ENCODE measurements at places on chromosomes 5 and 9.

DNA sequence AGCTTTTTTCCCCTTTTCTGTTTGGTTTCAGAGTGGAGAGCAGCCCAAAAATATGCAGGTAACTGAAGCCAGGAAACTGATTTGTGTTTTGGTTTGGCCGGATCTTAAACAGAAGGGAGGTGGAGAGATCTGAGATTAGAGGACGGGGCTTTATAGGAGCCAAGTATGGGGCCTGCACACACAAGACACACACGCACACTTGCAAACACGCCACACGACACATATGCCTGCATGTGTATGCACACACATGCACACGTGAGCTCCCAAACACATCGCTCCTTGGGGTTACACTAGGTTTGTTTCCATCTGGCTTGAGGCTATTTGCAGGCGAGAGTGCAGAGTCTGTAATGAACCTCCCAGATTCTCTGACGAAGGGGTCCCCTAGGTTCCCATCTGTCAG, 18.3 kb downstream of the BTNL9 start:
- DNase-seq, result no peak

GRCh38 chr9:107345327-107345726, 62.2 kb downstream of the RAD23B start:
- DNase-seq, result peak; percentile 37

GRCh38 chr5:172504701-172505402, 50.5 kb upstream of the SH3PXD2B start:
- DNase-seq, result no peak

GRCh38 chr5:53039855-53040254, 50.7 kb downstream of the ITGA2 start:
- no peak for DNase-seq

GRCh38 chr5:88886252-88886651, 3.3 kb upstream of the MEF2C start:
- no peak for DNase-seq

- no peak for DNase-seq
Observed at GRCh38 chr5:171598641-171599152, 179.2 kb downstream of the FGF18 start.

GRCh38 chr5:133404724-133405123, 207.6 kb downstream of the FSTL4 start:
- DNase-seq, result no peak

DNA sequence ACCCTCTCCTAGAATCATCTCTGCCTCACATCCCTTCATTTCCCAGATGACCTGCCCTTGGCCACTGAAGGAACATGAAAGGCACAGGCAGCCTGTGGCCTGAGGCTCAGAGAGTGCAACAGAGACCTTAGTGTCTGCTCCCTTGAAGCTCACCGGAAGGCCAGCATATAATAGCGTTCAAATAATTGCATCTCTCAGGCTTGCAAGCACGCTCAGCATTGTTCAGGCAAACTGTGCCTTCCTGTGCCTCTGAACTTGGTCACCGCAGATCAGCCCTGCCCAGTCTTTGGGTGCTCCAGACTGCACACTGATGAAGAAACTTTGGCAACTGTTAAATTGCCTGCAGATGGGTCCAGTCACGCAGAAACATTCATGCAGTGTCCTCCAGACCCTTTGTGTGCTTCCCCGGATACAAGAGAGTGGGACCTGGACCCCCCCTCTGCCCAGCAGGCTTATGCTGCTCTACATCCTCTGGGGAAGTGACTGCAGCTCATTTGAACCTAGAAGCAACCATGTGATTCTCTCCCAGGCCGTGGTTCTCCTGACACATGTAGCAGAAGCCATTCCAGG, 216.0 kb upstream of the ANKRD55 start:
- DNase-seq, result no peak

GRCh38 chr9:114156657-114157421, 1.5 kb downstream of the COL27A1 start:
- peak; percentile 78 for DNase-seq

- DNase-seq, result no peak
Observed at GRCh38 chr5:89545626-89546025, 662.6 kb upstream of the MEF2C start.

GRCh38 chr9:20526500-20527319, 95.6 kb downstream of the MLLT3 start:
- DNase-seq, result peak; percentile 72

- peak; percentile 91 for DNase-seq
Observed at GRCh38 chr9:35258660-35259474, 97.1 kb downstream of the UNC13B start.

GRCh38 chr9:135689011-135689410, 10.3 kb downstream of the SOHLH1 start:
- DNase-seq, result no peak

DNA sequence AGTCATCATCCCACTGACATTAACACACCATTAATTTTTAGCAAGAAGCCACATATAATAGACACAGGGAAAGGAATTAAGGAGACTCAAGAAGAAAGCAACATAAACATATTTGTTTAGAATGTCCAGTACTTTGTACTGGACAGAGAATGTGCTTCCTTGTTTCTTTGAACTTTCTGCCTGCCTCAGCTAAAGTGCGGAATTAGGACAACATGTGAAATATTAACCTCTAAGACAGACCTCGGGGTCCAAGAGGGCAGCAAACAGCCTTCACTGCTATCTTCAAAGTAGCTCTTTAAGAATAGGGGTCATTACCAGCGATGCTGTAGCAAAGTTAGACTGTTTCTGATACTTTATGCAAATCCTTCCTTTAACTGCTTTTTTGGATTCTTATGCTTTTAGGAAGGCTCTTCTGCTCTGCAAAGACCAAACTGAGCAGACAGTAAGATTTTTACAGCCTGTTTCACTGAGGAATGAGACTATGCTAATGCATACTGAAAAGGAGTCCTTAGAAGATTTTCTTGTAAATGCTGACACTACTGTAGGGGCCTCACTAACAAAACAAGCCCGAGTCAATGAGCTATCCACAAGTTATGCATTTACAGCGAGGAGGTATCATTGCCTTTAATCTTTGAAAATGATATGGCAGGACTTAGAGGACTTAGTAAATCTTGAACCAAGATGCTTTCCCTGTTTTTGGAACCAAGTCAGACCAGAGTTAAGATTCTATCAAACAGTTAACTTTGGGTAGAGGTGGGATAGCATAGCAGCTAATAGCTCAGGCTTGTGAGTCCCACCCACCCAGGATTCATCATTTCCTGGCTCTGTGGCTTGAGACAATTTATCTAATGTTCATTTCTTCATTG, 23.8 kb downstream of the DAB2 start:
- peak; percentile 66 for DNase-seq

- peak; percentile 64 for DNase-seq
Observed at GRCh38 chr9:125460883-125461635, 199.4 kb downstream of the GAPVD1 start.

DNA sequence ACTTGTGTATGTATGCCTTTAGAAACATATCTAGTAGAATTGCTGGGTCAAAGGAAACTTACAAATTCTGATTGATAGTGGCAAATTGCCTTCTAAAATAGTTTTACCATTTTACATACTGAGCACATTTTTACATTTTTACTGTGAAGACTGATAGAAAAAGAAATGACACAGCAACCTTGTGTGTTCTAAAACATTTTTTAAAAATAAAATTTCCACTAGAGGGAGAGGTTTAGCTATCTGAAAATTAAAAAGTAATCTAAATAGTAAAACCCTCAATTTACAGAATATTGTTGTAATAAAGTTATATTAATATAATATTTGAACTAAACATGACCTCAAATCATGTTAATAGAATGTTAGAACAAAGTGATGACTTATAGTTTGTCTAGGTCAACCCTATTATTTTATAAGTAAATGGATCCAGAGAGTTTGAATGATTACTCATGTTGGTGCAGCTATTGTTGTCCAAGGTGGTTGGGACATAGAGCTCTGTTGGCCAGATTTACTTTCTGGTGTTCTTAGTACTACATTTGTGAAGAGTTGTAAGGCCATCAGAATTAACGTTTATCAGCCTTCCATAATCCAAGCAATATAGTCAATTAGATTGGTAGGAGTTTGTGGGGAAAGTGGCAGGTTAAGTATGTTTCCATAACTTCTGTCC, 17.2 kb downstream of the CENPP start:
- peak; percentile 28 for DNase-seq

- no peak for DNase-seq
Observed at GRCh38 chr9:108698231-108698630, 157.6 kb downstream of the ACTL7B start.

GRCh38 chr5:169408731-169409130, 107.8 kb upstream of the SLIT3 start:
- no peak for DNase-seq

- DNase-seq, result no peak
Observed at GRCh38 chr5:177511181-177511580, 1.6 kb upstream of the DOK3 start.

DNA sequence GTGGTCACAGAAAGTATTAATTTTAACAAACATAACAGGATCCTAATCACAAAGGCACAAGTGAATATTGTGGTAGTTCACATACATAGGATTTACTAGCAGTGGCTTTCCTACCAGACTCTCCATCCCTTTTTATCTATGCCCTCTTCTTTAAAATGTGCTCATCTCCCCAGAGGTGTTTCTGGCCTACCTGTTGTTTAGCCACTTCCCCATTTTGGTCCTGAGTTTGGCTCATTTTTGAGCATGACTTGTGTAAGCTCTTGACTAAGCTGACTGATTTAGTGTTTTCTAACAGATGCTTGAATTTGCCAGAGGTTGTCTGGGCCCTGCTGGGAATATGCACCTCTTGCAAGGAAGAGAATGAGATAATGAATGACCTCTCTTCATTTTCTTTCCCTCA, 517.7 kb upstream of the CLINT1 start:
- DNase-seq, result no peak
